ENCODE measurements at places on chromosomes 2 and 18. TPM values are rescaled to one million over a fixed set of nuclear protein-coding genes. Genes with fewer than 3 reads are reported as not detected.

The CYS1 gene
- polyA plus RNA-seq: 17.4 TPM

The CNOT9 gene
- 54.7 TPM for polyA plus RNA-seq

The CRYBA2 gene
- not detected for polyA plus RNA-seq

The SH3RF3 gene
- polyA plus RNA-seq: 8.0 TPM

The FTCDNL1 gene
- 0.44 TPM for polyA plus RNA-seq

The PDE1A gene
- polyA plus RNA-seq: 12.1 TPM

The ROCK1 gene
- polyA plus RNA-seq: 78.5 TPM

The NIF3L1 gene
- polyA plus RNA-seq: 34.3 TPM

The CERS6 gene
- 22.6 TPM for polyA plus RNA-seq

The RPS27A gene
- 2,005 TPM for polyA plus RNA-seq

The SCN7A gene
- 63.5 TPM for polyA plus RNA-seq

The OTOS gene
- not detected for polyA plus RNA-seq

The CFAP53 gene
- polyA plus RNA-seq: 1.4 TPM

The TUBA3E gene
- 0.14 TPM for polyA plus RNA-seq

The BIN1 gene
- polyA plus RNA-seq: 62.4 TPM

The BOLA3 gene
- polyA plus RNA-seq: 16.5 TPM

The CPLX4 gene
- polyA plus RNA-seq: not detected

The TLX2 gene
- polyA plus RNA-seq: 0.08 TPM

The EDAR gene
- 5.4 TPM for polyA plus RNA-seq

The MAP3K19 gene
- polyA plus RNA-seq: 4.8 TPM

The HTR2B gene
- 0.48 TPM for polyA plus RNA-seq

The IL1RL1 gene
- polyA plus RNA-seq: 0.28 TPM

The IL36B gene
- not detected for polyA plus RNA-seq

The MOCOS gene
- 1.3 TPM for polyA plus RNA-seq

The GMPPA gene
- polyA plus RNA-seq: 23.8 TPM

The ABHD1 gene
- polyA plus RNA-seq: 0.96 TPM

The CTAGE1 gene
- not detected for polyA plus RNA-seq

The RNPEPL1 gene
- polyA plus RNA-seq: 25.5 TPM

The SMYD1 gene
- polyA plus RNA-seq: not detected

The C2orf15 gene
- 7.1 TPM for polyA plus RNA-seq

The PLA2R1 gene
- polyA plus RNA-seq: 5.9 TPM

The CD8B gene
- 0.70 TPM for polyA plus RNA-seq

The GORASP2 gene
- polyA plus RNA-seq: 93.1 TPM

The TSPYL6 gene
- 0.17 TPM for polyA plus RNA-seq

The PPIL3 gene
- 96.0 TPM for polyA plus RNA-seq

The LHCGR gene
- 0.21 TPM for polyA plus RNA-seq

The C2orf78 gene
- not detected for polyA plus RNA-seq

The GTF2A1L gene
- polyA plus RNA-seq: not detected

The USP40 gene
- polyA plus RNA-seq: 55.8 TPM

The ANTXR1 gene
- polyA plus RNA-seq: 94.4 TPM

The CD8B2 gene
- 0.54 TPM for polyA plus RNA-seq

The UGT1A3 gene
- polyA plus RNA-seq: not detected

The SERPINB3 gene
- not detected for polyA plus RNA-seq

The ANKAR gene
- polyA plus RNA-seq: 22.8 TPM

The NR4A2 gene
- polyA plus RNA-seq: 7.0 TPM

The SERPINB11 gene
- not detected for polyA plus RNA-seq

The OR6B2 gene
- polyA plus RNA-seq: not detected

The SERPINB4 gene
- not detected for polyA plus RNA-seq

The ACMSD gene
- 1.7 TPM for polyA plus RNA-seq

The ERFE gene
- polyA plus RNA-seq: 0.28 TPM

The HOXD12 gene
- not detected for polyA plus RNA-seq

The TFPI gene
- polyA plus RNA-seq: 188 TPM

The C2orf80 gene
- not detected for polyA plus RNA-seq

The SCYGR4 gene
- 0.23 TPM for polyA plus RNA-seq

The IMPACT gene
- polyA plus RNA-seq: 46.2 TPM

The SP3 gene
- 130 TPM for polyA plus RNA-seq

The PIEZO2 gene
- 270 TPM for polyA plus RNA-seq

The ARHGAP28 gene
- polyA plus RNA-seq: 262 TPM

The CGREF1 gene
- 0.73 TPM for polyA plus RNA-seq
